A549 treated with GW870086 at 1 μM for 4 hours (cell line): ENCODE measurements at places on chromosomes 12 and 14. TPM values are rescaled to one million over a fixed set of nuclear protein-coding genes. Genes with fewer than 3 reads are reported as not detected.

Gene IAPP
- total RNA-seq, result not detected in 5 replicates

Gene ATL1
- 5.1 to 6.2 TPM (median 5.6 TPM) in 5 replicates for total RNA-seq

Gene TAS2R20
- 0.09 to 0.21 TPM in 2 of 5 replicates, not detected in the others for total RNA-seq

Gene OR6C2
- not detected in 5 replicates for total RNA-seq

Gene JPH4
- 0.03 to 0.10 TPM (median 0.07 TPM) in 3 of 5 replicates, not detected in the others for total RNA-seq
